Bronchial epithelial cell (primary cell): ENCODE measurements at places on chromosomes 1 and 21.

- no peak for DNase-seq
Observed at GRCh38 chr21:42649122-42650032, 4.0 kb upstream of the PDE9A start.

GRCh38 chr1:177848577-177848976, 121.3 kb downstream of the SEC16B start:
- peak; percentile 91 for DNase-seq

GRCh38 chr1:110927484-110928075, 36.1 kb downstream of the LRIF1 start:
- DNase-seq, result peak; percentile 40

DNA sequence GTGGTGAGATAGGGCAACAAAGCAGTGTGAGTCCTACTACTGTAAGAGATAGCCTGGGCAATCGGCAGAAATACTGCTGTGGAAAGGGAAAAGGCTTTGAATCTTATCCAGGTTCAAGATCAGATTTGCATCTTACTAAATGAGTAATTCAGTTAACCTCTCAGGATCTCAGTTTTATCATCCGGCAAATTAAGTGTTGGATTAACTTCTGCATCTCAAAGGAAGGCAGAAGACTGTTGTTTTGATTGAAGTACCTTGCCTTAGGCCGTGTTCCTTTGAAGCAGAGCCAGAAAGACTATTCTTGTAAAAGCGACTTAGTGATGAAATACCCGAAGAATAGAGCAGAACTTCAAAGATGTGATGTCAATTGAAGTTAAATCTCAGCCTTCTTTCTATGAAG, 612.9 kb upstream of the USP24 start:
- no peak for DNase-seq

DNA sequence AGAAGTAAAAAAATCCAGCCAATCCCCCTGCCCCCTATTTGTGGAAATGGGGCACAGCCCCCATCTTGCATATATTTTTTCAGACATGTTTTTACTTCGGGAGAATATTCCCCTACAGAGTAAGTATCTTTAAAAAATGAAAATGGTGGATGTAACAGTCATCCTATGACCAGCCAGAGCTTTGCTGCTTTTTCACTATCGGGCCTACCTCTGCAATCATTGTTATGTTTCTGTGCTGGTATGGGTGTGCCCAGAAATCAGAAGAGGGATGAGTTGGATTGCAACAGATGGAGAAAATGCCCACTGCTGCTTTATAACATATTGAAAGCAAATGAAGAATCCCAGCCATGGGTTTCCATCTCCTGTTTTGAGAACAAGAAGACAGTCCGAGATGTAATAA, 2.9 kb downstream of the CD247 start:
- no peak for DNase-seq

- no peak for DNase-seq
Observed at GRCh38 chr1:234839663-234840062, 229.7 kb upstream of the IRF2BP2 start.

- DNase-seq, result no peak
Observed at GRCh38 chr1:167658574-167659328, 28.7 kb downstream of the RCSD1 start.

GRCh38 chr1:30756545-30757351, 826 bp downstream of the LAPTM5 start:
- peak; percentile 93 for DNase-seq

- no peak for DNase-seq
Observed at GRCh38 chr1:97089173-97089572, 367.6 kb downstream of the PTBP2 start.

DNA sequence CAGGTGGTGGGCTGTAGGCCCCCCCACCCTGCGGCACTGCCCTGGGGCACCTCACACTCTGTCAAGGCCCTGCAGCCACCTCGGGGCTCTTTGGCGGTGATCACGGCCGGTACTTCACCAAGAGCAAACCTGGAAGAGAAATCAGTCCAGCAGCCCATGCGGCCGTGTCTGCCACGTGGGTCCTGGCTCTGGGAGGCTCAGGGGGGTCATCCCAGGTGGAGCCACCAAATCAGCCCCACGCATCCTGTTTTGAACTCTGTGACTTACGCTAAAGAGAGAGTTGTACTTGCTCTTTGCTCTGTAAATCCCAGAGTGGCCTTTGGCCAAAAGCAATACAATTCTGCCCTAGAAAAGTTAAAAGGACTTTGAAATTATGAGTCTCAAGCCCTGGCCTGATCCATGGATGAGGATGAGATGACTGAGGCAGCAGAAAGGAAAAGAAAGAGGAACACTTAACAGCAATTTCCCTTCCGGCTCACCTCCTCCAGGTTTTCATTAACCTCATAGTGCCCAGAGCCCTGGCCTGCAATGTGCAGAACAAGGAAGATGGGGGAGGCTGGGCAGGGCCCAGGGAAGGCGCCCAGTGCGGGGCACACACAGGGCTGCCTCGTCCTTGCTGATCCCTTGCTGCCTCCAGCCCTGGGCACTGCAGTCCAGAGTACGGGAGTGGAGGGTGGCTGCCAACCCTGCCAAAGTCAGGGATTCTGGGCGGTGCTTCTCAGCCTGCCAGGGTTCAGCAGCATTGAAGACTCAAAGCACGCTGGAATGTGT, 337.0 kb downstream of the MATN1 start:
- no peak for DNase-seq

DNA sequence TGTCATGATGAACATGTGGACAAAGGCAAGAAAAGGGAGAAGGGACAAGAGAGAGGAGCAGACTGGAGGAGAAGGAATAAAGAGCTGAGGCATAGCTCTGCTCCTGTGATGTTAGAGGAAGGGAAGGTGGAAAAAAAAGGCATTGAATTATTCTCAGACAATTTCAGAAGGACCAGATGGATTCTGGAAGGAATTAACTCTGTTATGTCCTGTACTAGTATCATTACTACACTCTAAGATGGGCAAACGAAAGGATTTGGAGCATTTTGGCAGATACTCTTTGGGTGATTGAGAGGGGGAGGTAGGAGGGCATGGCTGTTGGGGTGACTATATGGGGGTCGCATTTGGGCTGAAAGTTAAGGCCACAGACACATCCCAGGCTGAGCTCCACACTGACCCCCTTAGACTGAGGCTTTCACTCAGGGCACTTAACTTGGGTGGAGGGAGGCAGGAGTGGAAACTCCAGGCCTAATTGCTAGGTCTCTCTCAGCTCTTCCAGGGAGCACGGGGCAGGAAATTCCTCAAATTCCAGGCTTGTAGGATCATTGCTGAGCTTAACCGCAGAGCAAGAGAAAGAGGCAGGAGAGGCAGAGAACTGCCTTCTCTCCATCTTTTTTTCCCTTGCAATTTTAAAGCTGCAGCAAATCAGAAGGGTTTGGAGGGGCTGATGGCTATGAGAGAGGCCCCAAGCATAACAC, 25.9 kb downstream of the KIRREL1 start:
- DNase-seq, result peak; percentile 83

GRCh38 chr1:19006000-19006399, 49.5 kb upstream of the IFFO2 start:
- no peak for DNase-seq

- DNase-seq, result no peak
Observed at GRCh38 chr21:35850542-35851103, 209.7 kb downstream of the SETD4 start.

- DNase-seq, result no peak
Observed at GRCh38 chr1:38061883-38062328, 15.3 kb upstream of the POU3F1 start.
